ENCODE measurements at places on chromosomes 16 and 17. TPM values are rescaled to one million over a fixed set of nuclear protein-coding genes. Genes with fewer than 3 reads are reported as not detected.

The ABCC6 gene
- 0.05 TPM for polyA plus RNA-seq

The TNFSF12 gene
- 40.5 TPM for polyA plus RNA-seq

The CDRT15 gene
- not detected for polyA plus RNA-seq

The PRSS22 gene
- not detected for polyA plus RNA-seq

The SKAP1 gene
- polyA plus RNA-seq: not detected

The CCL14 gene
- 29.8 TPM for polyA plus RNA-seq

The NTN1 gene
- 0.13 TPM for polyA plus RNA-seq

The CCDC200 gene
- not detected for polyA plus RNA-seq

The KCNG4 gene
- polyA plus RNA-seq: not detected

DNA sequence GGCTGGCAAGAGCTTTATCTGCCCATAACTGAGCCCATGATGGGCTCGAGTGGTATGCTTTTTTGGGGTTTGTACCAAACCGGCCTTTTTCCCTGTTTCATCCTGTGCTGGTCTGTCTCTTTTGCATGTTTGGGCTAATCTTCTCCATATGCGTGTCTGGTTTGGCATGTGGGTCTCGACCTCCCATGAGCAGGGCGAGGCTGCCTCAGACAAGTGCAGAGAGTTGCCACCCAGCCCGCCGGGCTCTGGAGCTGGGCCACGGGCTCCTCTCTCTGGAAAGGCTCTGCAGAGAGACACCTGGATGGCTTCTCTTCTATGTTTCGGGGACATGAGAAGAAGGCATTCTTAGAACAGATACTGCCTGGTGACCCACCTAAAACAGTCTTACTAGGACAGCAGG, 67.8 kb upstream of the TBX2 start:
- DNase-seq: no peak

DNA sequence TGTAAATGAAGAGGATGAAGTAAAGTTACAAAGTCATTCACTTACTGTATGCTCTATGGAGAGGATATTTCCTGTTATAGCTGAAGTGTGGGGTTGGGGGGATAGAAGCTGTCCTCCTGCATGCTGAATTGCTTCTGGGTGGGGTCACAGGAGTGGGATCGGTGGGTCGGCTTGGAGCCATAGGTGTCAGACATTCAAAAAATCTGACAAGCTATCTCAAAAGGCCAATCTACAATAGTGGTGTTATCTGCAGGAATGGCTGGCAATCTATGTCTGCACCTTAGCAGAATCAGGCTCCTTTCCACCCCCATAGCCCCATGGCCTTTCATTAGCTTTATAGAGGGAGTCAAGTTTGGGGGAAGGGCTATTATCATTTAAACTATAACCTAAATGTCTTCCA, 104.9 kb downstream of the ABCC12 start:
- no peak for DNase-seq

DNA sequence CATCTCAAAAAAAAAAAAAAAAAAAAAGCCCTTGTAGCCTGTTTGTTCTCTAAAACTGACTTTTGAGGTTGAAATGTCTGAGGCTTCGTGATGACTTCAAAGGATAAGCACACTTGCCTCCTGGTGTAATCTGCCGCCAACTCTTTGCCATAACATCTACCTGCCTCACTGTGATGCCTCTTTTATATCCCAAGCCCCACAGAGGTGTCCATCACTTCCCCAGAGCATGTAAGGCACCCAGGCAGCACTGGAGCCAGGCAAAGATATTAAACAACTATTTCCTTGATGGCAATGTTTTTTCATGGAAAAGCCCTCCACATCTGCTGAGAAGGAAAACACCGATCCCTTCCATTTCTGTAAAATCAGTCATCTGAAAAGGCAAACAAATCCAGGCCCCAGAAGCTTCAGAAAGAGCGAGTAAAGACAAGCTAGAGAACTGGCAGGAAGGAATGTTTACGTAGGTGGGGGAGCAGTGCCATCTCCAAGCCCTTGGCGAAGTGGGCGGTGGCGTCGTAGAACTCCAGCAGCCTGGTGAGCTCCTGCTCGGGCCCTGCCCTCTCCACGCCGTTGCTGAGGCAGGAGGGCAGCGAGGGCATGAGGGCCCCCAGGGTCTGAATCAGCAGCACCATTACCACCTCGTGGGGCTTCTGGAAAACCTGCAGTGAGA, 28.6 kb downstream of the COG7 start:
- DNase-seq: peak; percentile 31

DNA sequence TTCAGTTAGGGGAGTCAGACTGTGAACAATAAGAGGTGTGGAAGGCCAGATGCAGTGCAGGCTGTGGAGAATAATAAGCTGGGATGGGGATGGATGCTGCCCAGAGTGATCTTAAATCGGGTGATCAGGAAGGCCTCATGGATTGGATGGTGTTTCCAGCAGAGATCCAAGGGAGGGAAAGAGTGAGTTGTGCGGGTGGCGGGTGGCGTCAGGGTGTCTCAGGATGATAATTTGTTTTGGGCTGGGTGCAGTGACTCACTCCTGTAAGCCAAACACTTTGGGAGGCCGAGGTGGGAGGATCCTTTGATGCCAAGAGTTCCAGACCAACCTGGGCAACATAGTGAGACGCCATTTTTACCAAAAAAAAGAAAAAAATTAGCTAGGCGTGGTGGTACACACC, 7.9 kb downstream of the CLUAP1 start:
- DNase-seq: no peak

- DNase-seq: no peak
These were observed 9.0 kb downstream of the TMEM92 start for GRCh38 chr17:50283246-50283645.

- no peak for DNase-seq
These were observed 45.3 kb upstream of the JPH3 start for GRCh38 chr16:87556941-87557459.

DNA sequence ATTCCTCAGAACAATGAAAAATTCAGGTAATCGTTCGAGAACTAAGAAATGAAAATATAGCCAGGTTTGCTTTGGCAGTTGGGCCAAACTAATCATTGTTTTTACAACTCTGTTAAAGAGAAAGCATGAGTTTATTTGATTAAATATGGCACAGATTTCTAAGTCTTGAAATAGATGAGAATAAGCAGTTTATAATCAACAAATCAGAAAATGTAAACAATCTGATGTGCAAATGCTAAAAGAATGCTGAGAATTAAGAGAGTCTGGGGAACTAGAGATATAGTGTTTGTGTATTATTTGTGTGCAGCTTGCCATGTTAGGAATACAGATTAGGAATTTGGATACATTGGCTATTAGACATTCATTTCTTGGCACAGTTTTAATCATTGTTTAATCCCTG, 212.5 kb downstream of the TANC2 start:
- peak; percentile 69 for DNase-seq

DNA sequence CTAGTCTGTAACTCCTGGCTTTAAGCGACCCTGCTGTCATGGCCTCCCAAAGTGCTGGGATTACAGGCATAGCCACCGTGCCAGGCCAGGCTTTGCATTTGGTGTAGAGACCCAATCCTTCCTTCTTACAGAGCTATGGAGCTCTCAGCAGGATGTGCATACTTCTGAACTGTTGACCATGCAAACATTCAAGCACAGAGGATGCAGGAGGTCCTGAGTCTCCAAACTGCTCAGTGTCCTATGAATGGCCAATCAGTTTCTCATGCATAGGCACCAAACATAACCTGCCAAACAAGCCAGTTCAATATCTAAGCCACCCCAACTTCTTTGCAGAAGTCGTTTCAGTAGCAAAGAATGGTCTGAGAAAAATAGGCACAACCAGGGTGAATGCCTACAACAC, 40.0 kb upstream of the NF1 start:
- DNase-seq: no peak

GRCh38 chr17:63015824-63016223, 49.8 kb downstream of the TANC2 start:
- peak; percentile 31 for DNase-seq

GRCh38 chr17:2028737-2029136, 1.2 kb upstream of the DPH1 start:
- DNase-seq: no peak

DNA sequence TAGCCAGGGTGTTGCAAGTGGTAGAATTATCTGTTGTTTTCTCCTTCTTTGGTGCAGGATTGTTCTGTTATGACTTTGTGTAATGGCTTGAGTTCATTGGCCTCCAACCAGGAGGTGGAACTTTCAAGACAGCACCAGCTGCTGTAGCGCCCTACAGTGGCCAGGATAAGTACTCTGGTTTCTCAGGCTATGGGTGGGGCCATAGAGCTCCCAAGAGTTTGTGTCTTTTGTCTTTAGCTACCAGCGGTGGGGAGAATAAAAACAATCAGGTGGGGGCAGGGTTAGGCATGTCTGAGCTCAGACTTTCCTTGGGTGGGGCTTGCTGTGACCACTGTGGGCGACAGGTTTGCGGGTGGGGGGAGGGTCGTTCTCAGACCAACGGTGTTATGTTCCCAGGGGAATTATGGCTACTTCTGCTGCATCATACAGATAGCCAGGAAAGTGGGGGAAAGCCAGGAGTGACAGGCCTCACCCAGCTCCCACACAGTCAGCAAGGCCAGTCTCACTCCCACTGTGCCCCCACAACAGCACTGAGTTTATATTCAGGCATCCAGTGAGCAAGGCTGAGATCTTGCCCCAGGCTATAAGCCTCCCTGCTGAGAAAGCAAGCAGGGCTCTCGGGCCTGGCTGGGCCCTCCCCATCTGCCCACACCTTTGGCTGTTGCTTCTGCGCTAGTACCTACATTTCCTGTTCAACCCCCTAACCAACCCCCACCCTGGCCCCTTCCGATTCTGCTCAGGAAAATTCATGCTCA, 15.4 kb downstream of the ABCA10 start:
- no peak for DNase-seq

DNA sequence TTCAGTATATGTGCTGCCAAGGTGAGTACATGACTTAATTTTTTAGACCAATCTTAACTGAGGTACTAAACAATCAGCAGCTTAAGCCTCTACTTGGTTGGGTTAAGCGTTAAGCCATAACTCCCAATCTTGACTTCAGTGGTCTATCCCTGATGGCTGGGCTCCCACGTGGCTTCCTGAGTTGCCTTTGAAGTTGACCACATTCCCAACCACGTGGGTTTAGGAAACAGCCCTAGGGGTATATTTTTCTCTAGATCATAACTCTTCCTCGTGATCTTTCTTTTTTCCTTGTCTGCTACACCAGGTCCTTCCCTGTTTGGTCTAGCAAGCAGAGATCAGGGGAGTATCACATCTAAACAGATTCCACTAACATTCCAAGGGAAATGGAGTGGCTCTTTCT, 20.1 kb upstream of the PIRT start:
- no peak for DNase-seq

GRCh38 chr16:85426806-85427205, 186.3 kb upstream of the GSE1 start:
- no peak for DNase-seq

DNA sequence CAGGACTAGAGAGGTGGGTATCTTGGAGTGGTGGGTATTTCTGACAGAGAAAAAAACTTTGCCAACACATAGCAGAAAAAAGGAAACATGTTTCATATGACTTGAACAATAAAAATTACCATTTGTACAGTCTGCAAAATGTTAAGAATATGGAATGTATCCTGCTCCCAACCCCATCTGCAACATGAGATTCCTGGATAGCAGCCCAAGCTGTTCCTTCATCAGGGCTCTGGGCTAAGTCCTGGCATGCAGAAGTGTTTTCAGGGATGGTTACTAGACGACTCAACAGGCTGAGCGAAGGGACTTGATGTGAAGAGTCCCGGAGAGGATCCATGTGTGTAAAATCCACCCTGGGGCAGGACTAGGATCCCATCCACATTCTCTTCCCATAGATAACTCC, 121.0 kb upstream of the IRX3 start:
- DNase-seq: no peak

DNA sequence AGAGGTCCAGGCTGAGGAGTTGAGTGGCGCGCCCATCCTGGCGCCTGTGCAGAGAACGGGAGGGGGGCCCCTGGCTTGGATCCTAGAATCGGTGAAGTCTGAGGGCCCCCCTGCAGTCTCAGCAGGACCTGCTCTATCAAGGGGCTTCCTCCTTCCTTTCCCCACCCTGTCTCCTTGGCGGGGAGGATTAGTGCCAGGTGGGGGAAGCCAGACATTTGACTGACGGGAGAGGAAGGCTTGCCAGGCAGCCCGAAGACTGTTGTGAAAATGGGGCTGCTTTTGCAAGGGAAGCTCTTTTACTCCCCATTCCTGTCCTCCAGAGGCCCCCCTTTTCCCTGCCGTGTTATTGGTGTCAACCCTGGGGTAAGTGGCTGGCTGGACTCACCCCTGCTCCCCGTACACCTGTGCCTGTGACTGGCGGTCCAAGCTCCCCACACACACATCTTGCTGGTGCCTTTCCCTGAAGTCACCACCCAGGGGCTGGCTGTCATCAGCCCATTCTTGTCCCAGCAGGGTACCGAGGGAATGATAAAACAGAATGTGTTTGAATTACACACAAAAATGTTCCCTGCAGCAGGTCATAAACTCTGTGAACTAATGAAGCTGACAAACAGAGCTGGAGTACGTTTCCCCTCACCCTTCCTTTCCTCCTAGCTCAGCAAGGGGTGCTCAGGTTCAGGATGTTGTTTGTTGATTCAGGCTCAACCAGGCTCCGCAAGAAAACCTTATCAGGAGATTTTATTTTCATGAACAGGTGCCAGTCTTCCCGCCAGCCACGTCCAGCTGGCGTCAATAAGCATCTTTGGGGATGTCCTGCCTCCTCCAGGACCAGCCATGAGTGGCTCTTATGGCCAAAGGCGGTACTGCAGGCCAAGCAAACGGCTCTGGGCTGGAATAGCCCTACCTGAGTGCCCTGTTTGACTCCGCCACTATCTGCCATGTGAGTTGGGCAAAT, 4.4 kb upstream of the ARMC7 start:
- peak; percentile 95 for DNase-seq

DNA sequence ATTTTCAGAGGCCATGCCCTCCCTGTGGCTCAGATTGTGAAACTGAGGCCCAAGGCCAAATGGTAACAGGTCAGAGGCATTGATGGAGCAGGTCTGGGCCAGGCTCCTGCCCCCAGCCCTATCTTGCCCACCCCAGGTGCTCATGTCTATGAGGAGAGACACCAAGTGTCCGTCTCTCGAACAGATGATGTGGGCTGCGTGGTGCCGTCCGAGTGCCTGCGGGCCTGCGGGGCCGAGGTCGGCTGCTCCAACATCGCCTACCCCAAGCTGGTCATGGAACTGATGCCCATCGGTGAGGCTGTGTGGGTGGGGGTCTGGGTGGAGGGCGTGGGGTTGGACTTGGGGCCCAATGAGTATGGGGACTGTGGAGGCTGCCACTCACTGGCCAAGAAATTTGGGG, 8.7 kb upstream of the FAM83G start:
- no peak for DNase-seq
